ENCODE measurements at places on chromosomes 7 and 10. TPM values are rescaled to one million over a fixed set of nuclear protein-coding genes. Genes with fewer than 3 reads are reported as not detected.
A peak's percentile ranks its signal among the peaks of the same experiment; 100 is the strongest.

GRCh38 chr10:1044964-1045363 is 4.0 kb downstream of the IDI1 start:
- no peak for DNase-seq

DNA sequence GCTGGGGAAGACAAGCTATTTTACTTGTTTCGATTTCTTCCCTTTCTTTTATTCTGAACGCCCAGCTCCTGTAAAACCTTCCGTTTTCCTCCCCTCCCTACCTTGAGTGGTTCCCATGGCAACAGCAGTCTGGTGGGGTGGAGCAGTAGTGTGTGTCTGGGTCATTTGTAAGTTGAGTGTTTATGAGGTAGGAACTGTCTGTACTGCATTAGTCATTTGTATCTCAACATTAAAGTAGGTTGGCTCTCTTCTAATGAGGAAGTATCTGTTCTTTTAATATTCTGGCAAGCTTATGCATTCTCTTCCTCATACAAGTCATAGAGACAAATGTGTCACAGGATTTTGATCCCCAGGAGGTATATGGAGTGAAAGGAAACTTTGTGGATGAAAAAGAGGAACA is 85.3 kb upstream of the CCDC6 start:
- DNase-seq = no peak

GRCh38 chr7:73986158-73986631 is 41.8 kb upstream of the ELN start:
- no peak for DNase-seq

DNA sequence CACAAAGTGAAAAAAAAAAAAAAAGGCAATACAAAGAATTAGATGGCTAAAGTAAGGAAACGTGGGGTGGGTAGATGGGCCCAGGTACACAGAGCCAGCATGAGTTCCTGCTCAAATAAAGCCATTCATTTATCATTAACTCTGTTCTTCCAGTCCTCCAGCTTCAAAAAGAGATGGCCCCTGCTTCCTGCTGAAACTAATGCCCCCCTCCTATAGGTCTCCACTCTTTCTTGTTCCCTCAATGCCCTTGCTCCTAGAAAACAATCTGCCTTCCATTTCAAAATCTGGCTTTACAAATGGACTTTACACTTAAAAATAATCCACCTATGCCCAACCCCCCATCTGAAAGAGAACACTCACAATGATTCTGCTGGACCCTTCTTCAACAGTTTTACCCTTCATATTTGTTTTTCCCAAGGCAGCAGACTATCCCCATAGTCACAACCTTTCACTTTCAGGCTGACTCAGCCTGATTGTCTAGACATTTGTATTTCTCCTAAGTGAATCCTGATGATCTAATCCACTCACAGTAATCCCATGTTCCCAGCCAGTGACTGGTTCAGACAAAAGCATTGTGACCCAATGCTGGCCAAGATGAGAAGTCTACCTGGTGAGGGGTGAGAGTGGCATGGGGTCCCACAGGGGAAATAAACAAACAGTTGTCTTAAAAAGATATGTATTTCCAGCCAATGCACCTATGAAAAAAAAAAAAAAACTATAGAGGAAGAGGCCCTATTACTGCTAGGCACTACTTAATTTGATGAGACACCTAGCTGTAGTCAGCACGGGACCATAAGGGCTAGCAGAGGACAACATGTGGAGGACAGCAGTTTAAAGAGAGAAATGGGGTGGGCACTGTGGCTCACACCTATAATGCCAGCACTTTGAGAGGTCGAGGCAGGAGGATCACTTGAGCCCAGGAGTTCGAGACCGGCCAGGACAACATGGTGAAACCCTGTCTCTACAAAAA is 74.6 kb upstream of the GRID1 start:
- peak; percentile 68 for DNase-seq

DNA sequence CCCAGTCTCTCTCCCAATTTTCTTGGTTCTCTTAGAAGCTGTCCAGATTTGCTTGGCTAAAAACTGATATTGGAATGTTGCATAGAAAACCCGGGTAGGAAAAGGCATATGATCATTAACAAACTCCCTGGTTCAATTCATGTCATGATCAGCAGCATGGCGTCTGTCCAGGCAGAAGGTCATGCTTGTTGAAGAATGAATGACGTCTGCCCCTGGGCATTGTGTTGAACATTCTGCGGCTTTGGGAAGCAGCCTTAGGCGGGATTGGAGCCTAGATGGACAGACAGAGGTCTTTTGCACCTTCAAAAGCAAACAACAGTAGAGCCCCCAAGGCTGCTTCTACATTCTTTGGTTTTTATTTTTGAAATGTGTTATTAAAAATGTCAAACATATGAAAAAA is 7.7 kb upstream of the MINDY3 start:
- DNase-seq = no peak

GRCh38 chr10:132806561-132807003 is 20.6 kb upstream of the NKX6-2 start:
- DNase-seq = no peak

- DNase-seq = no peak
Observed at GRCh38 chr7:142459551-142459963, 201.7 kb upstream of the PRSS58 start.

- DNase-seq = peak; percentile 98
Observed at GRCh38 chr10:103616705-103617601, 123.4 kb downstream of the NEURL1 start.

DNA sequence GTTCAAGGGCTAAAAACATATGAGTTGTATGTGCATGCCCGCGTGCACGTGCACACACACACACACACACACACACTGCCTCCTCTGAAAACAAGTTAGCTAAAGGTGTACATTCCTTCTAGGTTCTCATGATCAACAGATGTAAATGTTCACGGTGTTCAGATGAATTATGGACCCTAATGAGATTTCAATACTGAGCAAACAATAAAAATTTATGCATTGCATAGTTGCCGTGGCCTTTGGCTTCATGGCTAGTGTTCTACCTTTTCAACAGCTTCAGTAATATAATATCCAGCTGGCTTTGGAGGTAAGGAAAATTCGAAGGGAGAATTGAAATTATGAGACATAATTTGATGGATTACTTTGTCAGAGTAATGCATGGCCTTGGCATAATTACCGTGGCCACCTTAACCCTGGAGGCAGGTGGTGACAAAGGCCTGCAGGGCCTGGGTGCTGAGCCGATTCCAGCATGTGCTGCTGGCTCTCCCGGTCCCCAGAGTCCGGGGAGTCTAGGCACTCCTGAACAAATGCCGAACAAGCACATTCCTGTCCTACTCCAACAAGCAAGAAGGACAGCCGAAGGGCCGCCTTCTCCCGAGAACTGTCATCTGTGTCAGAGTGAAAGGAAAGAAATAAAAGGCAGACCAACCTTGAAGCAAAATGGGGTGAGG is 166.6 kb upstream of the TCF7L2 start:
- no peak for DNase-seq

The PNLIPRP2 gene
- total RNA-seq = not detected

The ORC5 gene
- total RNA-seq = 22.1 TPM

The INPP5A gene
- 20.9 TPM for total RNA-seq

The RTKN2 gene
- total RNA-seq = 8.0 TPM

The NDUFB2 gene
- 56.5 TPM for total RNA-seq

The IL2RA gene
- not detected for total RNA-seq

Data from osteoblast (primary cell).